ENCODE measurements at places on chromosomes 12 and 14. TPM values are rescaled to one million over a fixed set of nuclear protein-coding genes. Genes with fewer than 3 reads are reported as not detected.

DNA sequence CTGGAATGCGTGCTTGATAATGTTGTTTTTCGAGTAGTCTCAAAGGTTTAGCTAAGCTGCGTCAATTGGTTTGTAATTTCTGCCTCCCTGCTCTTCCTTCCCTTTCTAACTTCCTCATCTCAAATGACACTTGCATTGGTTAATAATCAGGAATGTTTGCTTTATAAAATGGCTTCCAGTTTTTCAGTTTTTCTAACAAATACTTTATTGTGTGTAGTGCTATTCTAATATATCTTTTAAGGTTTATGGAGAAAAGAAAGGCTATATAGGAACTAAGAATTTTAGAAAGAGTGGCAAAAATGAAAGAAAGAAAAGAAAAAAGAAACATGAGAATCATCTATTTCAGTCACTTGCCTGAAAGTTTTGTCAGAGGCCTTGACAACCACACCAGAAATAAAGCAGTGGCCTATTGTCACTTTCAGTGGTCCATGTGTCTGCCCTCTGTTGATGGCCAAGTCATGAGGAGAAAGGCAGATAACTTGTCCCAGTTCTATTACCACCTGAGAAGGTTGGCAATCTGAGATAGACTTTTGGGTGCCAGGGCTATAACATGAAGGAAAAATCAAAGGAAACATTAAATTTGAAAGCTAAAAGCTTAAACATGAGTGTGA lies 221.9 kb upstream of the KITLG start:
- no peak for DNase-seq

The CEBPE gene
- total RNA-seq, result not detected

GRCh38 chr14:37122288-37122687 lies 50.1 kb downstream of the SLC25A21 start:
- peak; percentile 75 for DNase-seq

DNA sequence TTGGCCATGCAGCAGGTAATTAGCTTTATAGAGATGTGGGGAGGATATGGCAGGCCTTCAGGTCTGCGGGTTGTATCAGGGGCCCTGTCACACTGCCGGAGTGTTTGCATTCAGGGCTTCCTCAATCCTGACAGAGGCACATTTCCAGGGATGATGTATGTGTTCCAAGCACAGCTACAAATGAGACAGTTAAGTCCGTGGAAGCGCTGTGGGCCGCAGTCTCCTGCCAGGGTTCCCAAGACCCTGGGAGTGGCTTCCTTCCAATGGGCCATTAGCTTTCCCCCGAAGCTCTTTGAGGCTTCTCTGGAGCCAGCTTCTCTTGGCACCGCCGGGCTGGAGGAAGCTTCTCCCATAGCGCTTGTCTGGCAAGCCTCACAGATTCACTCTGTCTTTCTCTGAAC lies 1524.7 kb upstream of the TMEM132C start:
- no peak for DNase-seq

The CNPY2 gene
- 246 TPM for total RNA-seq

GRCh38 chr14:71465316-71465715 lies 466.9 kb upstream of the RGS6 start:
- DNase-seq, result no peak

GRCh38 chr12:47021298-47021697 lies 58.1 kb upstream of the PCED1B start:
- DNase-seq, result peak; percentile 46

DNA sequence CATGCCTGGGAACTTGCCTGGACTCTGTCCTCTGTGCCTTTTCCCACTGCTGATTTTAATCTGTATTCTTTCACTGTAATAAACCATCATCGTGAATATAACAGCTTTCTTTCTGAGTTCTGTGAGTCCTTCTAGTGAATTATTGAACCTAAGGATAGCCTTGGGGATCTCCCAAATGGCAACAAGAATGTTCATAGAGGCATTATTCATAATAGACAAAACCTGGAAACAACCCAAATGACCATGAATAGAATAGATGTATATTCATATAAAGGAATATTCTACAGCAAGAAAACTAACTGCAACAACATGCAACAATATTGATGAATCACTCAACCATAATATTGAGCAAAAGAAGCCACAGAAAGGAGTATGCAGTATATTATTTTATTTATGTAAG lies 44.7 kb upstream of the CEP83 start:
- DNase-seq, result no peak

DNA sequence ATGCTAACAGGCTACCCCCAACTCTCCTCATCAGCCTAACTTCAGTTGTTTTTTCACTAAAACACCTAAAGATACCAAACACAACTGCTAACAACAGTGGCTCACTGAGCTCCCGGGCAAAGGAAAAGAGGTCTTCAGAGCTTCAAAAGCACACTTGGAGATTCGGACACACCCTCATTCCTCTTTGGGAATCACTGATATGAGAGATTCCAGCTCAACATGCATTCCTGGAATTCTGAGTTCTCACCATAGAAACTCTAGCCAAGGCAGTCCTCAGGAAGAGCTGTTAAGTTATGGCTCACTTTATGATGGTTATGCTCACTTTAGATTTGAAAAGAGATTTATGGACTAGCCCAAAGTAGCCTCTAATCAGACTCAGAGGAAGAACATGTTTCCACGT lies 40.1 kb downstream of the STXBP6 start:
- peak; percentile 70 for DNase-seq

DNA sequence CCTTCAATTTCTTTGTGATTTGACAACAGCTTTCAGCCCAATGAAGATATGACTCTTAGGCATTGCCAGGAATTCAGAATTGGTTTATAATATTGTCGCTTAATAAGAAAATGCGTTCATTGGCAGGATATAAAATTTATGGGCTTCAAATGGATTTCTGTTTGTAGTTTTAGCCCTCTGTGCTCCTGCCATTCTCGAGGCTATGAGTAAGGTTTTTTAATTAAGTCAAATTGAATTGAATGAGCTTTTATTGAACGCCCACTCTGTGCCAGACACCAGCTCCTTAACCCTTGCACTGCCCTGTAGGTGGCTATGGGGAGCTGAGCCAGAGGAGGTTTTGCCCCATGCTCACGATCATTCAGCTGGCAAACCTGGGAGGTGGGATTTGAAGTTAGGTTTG lies 115.1 kb downstream of the SLC25A47 start:
- DNase-seq, result no peak

The EXOC3L4 gene
- total RNA-seq, result 27.0 TPM

GRCh38 chr14:62645649-62646048 lies 399.6 kb downstream of the KCNH5 start:
- no peak for DNase-seq

DNA sequence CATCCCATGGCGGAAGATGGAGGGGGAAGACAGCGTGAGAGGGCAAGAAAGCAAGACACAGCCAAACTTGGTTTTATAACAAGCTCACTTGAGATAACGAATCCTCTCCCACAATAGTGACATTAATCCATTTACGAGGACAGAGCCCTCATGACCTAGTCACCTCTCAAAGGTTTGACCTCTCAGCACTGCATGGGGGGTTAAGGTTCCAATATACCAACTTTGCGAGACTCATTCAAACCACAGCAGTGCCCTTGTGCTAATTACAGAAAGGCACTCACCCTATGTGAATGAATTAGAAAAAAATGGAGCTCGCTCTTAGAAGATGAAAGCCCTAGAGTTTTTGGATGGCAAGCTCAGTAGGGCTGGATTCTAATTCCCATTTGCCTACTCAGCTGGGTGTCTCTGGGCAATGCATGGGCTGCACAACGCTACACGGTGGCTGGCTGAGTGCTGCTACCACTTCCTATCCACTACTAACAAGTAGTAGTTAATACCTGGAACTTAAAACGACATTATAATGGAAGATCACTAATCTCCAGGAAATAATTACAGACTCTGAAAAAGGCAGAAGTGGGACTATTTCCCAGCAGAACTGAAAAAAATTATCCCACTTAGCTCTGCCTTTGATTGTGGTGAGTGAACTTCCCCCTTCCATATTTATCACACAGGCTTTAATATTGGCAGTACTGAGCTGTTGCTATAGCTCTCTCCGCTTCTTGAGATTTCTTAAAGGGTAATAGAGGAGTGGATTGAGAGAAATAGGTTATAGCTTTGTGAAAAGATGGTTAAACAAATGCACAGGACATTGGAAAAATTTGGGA lies 27.5 kb downstream of the TESPA1 start:
- no peak for DNase-seq

DNA sequence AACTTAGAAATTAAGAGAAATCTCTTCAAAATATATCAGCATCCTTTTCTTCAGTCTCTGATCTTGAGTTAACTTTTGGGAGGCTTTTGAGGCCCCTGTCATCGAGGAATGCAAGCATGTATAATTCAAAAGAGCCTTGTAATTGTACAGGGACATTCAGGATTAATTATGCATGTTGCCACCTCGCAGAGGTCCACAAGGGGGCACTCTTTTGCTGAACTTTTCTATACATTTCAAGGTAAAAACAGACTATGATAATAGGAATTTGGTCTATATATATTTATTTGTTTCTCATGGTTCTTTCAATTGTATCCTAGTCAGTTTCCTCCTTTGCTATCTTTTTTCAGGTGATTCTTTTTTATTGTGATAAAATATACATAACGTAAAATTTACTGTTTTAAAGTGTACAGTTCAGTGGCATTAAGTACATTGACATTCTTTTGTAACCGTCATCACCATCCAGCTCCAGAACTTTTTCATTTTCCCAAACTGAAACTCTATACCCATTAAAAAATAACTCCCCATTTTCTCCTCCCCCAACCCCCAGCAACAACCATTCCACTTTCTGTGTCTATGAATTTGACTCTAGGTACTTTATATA lies 47.0 kb upstream of the SLC2A13 start:
- peak; percentile 20 for DNase-seq

GRCh38 chr12:89247541-89247942 lies 104.8 kb downstream of the DUSP6 start:
- DNase-seq, result peak; percentile 36

The KCNA5 gene
- total RNA-seq, result not detected

The VWF gene
- total RNA-seq, result 0.22 TPM

The BCL2L14 gene
- total RNA-seq, result 0.11 TPM

The CAPS2 gene
- total RNA-seq, result not detected

- DNase-seq, result no peak
Observed at GRCh38 chr12:83389237-83389996, 702.7 kb downstream of the TMTC2 start.

The CMKLR1 gene
- total RNA-seq, result not detected

- DNase-seq, result no peak
Observed at GRCh38 chr12:32644431-32644830, 34.7 kb upstream of the DNM1L start.

DNA sequence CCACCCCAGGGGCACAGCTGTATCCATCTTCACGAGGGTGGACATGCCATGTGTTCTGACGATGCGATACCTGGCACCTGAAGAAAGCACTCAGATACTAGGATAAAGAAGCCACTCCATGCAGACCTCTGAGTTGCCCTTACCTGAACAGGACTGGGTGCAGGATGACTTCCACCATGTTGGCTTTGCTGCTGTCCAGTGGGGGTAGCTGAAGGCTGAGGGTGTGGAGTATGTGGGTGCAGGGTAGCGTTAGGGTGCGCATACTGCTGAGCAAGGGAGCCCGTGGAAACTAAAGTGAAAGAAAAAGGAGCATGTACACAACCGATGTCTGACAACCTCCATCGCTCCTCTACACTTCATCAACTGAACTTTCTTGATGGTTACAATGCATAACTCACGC lies 51.3 kb downstream of the SH2B3 start:
- DNase-seq, result no peak

DNA sequence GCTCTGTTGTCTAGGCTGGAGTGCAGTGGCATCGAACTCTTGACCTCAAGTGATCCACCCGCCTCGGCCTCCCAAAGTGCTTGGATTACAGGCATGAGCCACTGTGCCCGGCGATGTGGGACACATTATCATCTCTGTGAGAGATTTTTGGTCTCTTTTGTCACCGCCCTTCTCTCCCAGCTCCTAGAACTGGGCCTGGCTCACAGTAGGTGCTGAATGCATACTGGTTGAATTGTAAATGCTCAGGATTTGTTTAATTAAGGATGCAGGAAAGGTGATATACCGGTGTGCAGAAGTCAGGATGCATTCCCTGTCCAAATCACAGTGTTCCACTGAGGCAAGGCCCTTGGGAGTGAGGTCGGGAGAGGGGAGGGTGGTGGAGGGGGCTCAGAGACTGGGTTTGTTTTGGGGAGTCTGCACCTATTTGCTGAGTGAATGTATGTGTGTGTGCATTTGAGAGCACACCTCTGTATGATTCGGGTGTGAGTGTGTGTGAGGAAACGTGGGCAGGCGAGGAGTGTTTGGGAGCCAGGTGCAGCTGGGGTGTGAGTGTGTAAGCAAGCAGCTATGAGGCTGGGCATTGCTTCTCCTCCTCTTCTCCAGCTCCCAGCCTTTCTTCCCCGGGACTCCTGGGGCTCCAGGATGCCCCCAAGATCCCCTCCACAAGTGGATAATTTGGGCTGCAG lies 1.0 kb upstream of the KRT18 start:
- no peak for DNase-seq

The COL2A1 gene
- total RNA-seq, result 9.2 TPM

The GPR84 gene
- total RNA-seq, result not detected

DNA sequence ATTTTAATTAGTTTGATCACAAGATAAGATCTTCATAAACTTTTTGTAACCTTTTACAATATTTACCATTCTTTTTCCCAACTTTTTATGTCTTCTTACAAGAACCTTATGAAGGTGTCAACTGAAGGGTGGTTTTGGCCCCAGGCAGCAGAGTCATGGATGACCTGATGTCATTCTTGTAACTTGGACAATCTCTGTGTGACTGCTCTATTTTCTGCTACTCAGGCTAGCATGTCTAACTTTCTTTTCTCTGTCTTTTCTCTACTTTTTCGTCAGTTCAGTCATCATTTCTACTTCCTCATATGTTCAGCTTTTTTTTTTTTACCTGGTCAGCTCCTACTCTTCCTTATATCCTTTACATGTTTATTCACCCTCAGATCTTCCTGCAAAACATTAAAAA lies 150.7 kb upstream of the PTPRQ start:
- DNase-seq, result no peak

DNA sequence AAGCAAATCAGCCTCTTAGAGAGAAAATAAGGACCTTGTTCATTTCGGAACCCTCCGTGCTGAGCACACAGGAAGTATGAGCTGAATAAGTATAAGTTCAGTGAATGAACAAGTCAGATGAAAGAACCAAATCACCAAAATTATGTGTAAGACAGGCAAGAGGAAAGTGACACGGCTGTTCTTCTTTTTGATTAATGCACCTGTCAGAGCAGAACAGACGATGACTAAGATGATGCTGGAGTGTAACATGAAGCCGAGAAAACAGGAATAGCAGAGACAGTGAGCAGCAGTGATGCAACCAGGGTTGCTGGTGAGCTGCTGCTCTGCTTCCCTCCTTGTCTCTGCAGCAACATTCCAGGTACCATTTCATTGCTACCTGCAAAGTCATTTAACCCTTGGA lies 861.1 kb downstream of the GALC start:
- no peak for DNase-seq

GRCh38 chr14:59511916-59512575 lies 27.7 kb downstream of the JKAMP start:
- no peak for DNase-seq
